ENCODE measurements at places on chromosomes 5 and 9.

GRCh38 chr9:129355631-129356030, 177.6 kb upstream of the IER5L start:
- DNase-seq = no peak

- peak; percentile 35 for DNase-seq
Measured at GRCh38 chr5:119435436-119436132, 16.7 kb upstream of the HSD17B4 start.

DNA sequence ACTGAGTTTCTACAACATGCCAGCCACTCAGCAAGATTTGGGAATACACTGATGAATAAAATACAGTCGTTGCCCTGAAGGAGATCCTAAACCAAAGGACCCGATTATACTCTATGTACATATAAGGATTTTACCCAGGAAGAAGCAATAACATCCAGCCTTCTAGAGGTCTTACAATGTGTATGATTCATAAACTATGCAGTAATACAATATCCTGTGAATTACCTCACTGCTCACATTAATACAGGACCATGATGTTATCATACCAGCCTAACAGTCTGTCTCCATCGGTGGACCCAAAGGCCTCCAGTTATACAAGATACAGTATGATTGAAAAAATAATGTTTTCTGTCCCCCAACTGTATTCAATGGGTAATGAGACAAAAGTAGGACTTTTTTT, 310.5 kb upstream of the TRPM3 start:
- no peak for DNase-seq

DNA sequence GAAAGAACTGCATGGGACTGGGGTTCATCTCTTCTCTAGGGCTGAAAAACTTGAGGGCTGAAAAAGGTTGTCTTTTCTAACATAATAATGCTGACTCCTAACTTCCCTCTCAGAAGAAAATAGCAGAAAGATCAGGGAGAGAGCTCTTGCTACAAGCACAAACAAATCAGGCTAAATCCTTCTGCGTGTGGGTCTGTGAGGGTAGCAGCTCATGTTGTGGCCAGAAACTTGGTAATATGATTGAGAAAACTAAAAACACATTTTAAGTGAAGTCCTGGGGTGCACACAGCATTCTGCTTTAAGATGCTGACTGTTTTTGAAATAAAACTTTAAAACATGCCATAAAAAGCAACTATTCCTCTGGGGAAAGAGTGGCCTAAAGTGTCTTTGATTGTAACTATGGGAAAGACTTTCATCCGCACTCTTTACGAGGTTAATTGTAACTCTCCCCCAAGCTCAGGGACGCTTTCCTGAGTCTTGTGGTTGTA, 56.7 kb downstream of the SAXO1 start:
- peak; percentile 20 for DNase-seq

GRCh38 chr9:111066468-111066867, 28.2 kb upstream of the LPAR1 start:
- peak; percentile 56 for DNase-seq

- no peak for DNase-seq
Measured at GRCh38 chr5:31807789-31808540, 169.0 kb downstream of the PDZD2 start.

- no peak for DNase-seq
Measured at GRCh38 chr5:68918306-68918705, 175.5 kb upstream of the SLC30A5 start.

- DNase-seq = peak; percentile 36
Measured at GRCh38 chr9:12719431-12719830, 26.2 kb downstream of the TYRP1 start.

DNA sequence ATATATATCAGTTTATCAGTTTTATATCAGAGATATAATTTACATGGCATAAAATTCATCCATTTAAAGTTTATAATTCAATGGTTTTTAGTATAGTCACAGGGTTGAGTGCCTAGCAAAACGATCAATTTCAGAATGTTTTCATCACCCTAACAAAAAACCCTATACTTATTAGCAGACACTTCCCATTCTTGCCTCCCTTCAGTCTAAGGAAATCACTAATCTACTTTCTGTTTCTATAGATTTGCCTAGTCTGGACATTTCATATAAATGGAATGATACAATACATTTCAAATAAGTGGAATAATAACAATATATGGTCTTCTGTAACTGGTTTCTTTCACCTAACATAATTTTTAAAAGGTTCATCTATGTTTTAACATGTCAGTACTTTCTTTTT, 9.6 kb upstream of the LNPEP start:
- DNase-seq = no peak

DNA sequence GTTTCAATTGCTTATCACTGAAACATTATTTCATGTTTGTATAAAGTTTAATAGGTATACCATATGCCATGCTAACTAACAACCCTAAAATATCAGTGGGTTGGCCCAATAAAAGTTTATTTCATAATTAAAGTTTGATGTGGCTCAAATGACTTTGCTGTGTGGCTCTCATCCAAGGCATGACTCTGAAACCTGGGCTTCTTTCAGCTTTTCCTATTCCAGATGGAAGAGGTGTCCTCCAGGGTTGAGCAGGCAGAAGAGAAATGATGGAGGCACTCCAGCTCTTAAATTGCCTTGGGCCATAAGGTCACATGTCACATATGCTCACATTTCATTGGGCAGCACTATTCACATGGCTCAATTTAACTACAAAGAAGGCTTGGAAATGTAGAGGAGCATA, 101.9 kb downstream of the MACIR start:
- DNase-seq = no peak

DNA sequence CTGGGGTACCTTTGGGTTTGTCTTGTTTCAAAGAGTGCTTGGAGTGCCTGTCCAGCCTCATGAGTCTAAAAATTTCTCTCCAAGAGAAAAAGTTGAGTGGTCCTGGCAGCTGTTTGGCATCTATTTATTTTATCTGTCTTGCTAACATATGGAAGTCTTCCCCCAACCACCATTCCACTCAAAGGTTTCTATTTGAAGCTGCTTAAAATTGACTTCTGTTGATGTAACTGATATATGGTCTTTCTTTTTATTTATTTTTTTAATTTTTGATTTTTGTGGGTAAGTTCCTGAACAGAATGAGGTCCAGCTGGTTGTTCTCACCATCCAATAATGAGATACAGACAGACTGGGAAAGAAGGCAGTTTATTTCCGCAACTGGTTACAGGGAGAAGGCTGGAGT, 178.7 kb upstream of the SGCD start:
- DNase-seq = no peak

DNA sequence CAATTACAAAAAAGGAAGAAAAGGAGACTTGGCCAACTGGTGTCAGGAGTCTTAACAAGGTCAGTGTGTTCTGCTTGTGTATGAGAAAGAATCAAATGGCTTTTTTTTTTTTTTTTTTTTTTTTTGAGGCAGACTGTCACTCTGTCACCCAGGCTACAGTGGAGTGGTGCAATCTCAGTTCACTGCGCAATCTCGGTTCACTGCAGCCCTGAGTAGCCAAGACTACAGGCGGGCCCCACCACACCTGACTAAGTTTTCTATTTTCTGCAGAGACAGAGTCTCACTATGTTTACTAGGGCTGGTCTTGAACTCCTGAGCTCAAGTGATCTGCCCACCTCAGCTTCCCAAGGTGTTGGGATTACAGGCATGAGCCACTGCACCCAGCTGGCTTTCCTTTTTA, 3.1 kb upstream of the IL7R start:
- DNase-seq = no peak

GRCh38 chr5:81121836-81122630, 111.1 kb upstream of the CKMT2 start:
- no peak for DNase-seq

DNA sequence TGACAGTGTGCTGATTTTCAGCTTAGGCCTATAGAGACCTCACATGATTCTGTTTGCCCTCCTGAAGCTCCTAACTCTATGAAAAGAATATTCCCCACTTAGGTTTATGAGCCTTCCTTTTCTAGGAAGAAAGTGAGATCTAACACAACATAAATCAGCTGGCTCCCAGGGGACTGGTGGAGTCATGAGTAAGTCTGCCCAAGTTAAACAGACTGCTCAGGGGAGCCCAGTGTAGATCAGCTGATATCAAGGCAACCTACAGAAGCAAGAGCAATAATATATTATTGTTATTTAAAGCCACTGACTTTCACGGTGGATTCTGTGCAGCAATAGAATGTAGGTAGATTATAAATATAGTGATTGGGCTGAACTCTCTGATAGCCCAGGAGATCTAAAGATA, 1978.6 kb upstream of the CDH6 start:
- no peak for DNase-seq

Data from GM03348 (cell line).